Inflammatory macrophage (primary cell): ENCODE measurements at places on chromosomes 13 and 19.
A peak's percentile ranks its signal among the peaks of the same experiment; 100 is the strongest.

DNA sequence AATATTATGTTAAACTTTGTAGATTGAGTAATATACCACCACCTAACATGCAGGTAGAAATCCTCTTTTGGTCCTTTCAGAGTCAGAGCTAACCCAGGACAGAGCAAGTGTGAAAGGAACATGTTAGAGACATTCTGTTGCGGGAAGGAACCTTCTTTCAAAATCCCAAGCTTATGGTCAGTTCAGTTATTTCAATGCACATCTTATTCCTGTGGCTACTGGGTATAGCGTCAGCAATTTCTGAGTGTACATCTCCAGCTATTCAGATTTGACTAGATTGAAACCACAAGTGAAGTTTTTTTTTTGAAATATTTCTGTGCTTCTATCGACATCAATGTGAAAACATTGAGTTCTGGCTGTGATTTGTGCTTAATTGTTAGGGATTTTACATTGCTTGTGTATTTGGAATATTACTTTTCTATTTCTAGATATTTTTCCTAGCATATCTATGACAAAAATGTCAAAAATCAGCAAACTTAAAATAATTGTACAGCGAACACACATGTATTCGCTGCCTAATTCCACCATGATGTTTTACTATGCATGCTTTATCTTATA lies 165.3 kb downstream of the LMO7 start:
- no peak for DNase-seq

DNA sequence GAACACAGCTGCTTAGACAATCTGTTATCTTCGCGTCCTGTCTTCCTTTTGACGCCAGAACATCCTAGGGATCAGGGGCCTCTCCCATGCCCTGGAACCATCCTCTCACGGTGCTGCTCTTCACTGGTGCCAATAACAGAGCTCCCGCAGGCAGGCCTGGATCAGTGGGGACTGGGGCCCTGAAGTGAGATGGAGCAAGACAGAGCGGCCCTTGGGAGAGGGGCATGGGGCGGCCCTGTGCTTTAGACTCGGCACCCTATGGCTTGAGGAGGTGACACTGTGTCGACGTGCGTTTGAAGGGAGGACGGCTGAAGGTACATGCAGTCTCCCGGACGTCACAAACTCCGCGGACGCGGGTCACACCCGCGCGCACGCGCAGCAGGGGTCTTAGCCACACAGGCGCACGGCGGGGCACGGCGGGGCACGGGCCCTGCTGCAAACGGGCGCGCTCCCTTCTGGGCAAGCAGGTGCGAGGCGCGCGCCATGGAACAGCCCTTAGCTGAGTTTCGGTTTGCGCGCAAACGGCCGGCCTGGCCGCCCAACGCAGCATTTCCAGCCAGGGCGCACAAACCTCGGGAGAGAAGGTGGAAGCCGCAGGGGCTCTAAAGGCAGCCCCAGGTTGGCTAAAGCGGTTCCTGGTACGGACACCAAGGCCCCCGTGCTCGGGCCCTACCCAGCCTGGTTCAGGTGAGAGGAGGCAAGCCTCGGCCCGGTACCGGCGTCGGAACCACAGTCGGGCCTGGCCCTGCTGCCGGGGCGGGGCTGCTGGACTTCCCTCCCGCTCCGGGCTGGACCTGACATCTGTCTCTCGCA lies 16.5 kb upstream of the RNF17 start:
- DNase-seq: no peak

- no peak for DNase-seq
These were observed 916.6 kb downstream of the DIAPH3 start for GRCh38 chr13:59247171-59247570.

DNA sequence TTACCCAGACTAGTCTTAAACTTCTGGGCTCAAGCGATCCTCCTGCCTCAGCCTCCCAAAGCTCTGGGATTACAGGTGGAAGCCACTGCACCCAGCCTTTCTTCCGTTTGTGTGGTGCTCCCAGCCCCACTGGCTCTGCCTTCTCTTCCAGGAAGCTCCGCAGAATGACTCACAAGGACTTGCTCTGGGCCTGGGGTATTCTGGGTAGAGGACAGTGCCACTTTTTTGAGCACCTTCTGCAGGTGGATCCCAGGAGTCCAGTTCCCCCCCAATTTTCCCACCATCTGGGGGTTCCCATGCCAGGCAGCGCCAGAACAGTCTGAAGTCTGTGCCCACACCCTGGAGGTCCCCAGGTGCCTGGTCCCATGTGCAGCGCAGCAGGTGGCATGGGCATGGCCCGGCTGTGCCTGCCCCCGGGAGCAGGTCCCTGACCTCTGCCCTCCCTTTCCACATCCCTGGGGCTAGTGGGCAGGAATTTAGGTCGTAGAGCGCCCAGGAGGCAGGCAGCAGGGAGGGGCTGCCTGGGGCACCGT lies 1.6 kb downstream of the REEP6 start:
- DNase-seq: no peak

- no peak for DNase-seq
These were observed 18.2 kb downstream of the COMP start for GRCh38 chr19:18772620-18773587.

DNA sequence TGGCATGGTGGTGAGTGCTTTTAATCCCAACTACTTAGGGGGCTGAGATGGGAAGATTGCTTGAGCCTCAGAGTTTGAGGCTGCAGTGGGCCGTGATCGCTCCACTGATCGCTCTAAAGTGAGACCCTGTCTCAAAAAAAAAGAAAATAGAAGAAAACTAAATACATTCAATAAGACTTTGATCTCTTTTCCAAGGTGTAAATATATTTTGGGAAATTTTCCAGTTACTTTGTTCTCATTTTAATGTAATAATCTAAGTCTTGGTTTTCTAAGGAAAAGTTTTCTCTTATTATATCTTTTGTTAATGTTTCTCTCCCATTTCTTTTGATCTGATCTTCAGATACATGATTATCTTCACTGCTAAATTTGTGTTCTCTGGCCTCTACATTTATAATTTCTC lies 9.6 kb downstream of the LDLR start:
- no peak for DNase-seq

DNA sequence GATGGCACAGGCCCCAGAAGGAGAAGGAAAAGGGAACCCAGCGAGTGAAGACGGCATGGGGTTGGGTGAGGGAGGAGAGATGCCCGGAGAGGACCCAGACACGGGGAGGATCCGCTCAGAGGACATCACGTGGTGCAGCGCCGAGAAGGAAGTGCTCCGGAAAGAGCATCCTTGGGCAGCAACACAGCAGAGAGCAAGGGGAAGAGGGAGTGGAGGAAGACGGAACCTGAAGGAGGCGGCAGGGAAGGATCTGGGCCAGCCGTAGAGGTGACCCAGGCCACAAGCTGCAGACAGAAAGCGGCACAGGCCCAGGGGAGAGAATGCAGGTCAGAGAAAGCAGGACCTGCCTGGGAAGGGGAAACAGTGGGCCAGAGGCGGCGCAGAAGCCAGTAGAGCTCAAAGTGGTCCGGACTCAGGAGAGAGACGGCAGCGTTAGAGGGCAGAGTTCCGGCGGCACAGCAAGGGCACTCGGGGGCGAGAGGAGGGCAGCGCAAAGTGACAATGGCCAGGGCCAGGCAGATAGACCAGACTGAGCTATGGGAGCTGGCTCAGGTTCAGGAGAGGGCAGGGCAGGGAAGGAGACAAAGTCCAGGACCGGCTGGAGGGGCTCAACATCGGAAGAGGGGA lies 1.1 kb downstream of the PPP1R12C start:
- DNase-seq: peak; percentile 81

DNA sequence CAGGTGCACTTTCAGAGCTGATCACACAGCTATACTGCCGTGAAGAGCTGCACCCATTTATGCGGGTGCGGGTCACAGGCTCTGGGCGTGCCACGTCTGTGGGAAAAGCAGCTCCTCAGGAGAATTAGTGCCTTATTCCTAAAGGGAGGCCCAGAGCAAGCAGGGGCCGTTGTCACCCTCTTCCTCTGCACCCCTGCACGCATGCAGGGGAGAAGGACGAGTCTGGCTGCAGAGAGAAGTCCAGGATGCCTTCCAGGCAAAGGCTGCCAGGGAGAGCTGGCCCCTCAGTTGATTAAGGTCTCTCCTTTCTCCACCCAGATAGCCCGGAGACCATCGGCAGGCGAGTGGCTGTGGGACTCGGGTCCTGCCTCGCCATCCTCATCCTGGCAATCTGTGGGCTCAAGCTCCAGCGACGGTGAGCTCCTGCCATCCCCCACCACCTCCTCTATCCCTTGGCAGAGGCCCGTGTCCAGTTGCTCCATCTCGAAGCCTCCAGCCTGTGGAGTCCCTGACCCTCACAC lies 3.1 kb upstream of the FFAR1 start:
- DNase-seq: no peak

- DNase-seq: no peak
These were observed 111.4 kb upstream of the SOX1 start for GRCh38 chr13:111955412-111956065.

GRCh38 chr19:41821003-41821735 lies 23.3 kb downstream of the LYPD4 start:
- DNase-seq: peak; percentile 72

DNA sequence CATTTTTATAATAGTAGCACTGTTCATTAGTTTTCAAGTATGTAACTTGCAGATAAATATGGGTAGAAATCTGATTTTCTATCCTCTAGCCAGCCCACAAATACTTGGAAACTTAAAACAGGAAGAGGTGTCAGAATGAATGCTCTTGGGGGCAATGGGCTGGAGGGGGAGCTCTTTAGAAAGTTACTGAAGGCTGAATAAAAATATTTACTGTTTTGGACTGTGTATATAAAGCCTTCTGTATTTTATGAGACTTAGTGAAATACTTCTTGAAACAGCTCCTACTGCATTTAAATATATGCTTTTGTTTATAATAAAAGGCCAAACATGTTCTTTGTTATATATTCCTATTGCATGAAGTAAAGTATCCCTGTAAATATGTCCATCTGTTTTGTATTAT lies 138.8 kb downstream of the RGCC start:
- DNase-seq: no peak

DNA sequence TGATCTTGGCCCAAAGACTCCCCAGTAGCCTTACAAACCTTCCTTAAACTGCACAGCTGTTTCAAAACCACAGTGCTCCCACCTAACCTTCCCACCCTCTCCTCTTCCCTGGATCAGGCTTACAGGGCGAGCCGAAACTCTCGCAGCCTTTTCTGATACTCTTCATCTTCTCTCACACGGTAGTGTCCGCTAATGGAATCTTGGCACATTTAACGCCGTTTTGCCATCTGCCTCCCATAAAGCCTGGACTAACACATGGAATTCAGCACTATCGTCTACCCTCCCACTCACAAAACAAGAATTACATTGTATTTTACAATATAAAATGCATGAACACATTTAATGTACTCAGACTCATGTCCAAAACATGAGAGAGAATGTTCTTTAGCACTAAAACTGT lies 135.9 kb downstream of the RAP2A start:
- DNase-seq: no peak

GRCh38 chr19:30848636-30849425 lies 476.6 kb downstream of the ZNF536 start:
- no peak for DNase-seq

DNA sequence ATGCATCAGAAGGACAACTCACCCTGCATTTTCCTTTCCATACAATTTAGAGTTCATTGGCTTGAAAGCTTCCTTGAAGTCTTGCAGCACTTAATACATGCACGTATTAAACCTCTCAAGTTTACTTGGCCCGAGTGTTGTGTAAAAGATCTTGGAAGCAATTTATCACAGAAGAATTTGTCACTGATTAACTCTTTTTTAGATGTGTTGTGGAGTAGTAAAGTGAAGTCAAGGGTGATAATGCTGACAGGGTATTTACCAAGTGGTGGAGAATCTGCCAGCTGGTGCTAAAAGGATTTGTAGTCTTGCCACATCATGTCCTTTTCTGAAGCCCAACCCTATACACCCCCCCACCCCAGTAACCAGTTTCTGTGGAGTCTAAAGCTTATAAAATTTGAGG lies 421.0 kb upstream of the MIR17HG start:
- DNase-seq: no peak

DNA sequence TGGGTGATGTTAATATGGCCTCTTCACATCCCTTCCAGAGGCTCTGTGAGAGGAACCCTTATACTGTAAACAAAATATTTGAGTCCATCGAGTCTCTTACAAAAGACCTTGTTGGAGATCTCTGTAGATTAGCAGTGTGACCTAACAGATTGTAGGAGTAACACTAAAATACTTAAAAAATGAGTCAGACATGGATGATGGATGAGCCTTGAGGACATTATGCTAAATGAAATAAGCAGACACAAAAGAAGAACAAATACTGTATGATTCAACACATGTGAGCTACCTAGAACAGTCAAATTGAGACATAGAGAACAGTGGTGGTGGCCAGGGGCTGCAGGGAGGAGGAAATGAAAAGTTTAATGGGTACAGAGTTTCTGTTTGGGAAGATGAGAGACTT lies 152.2 kb upstream of the UBL3 start:
- DNase-seq: peak; percentile 33

- no peak for DNase-seq
These were observed 422.7 kb upstream of the ARGLU1 start for GRCh38 chr13:106990594-106990993.
